ENCODE measurements at places on chromosomes 1 and 21. TPM values are rescaled to one million over a fixed set of nuclear protein-coding genes. Genes with fewer than 3 reads are reported as not detected.

DNA sequence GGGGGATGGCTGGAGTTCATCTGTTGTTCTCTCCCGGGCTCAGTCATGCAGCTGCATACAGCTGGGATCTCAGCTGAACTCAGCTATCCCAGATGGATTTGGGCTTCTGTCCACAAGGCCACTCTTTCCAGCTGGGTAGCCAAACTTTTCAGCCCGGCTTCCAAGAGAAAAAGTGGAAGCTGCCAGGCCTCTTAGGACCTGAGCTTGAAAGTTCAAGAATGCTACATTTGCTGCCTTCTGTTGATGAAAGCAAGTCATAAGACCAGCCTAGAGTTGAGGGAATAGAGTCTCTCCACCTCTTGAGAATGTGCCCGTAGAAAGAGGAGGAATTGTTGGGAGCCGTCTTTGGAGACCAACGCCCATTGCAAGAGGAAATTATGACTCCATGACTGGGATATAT, 95.3 kb downstream of the C1orf21 start:
- no peak for DNase-seq

GRCh38 chr1:175287849-175288248, 95.3 kb upstream of the KIAA0040 start:
- DNase-seq, result no peak

DNA sequence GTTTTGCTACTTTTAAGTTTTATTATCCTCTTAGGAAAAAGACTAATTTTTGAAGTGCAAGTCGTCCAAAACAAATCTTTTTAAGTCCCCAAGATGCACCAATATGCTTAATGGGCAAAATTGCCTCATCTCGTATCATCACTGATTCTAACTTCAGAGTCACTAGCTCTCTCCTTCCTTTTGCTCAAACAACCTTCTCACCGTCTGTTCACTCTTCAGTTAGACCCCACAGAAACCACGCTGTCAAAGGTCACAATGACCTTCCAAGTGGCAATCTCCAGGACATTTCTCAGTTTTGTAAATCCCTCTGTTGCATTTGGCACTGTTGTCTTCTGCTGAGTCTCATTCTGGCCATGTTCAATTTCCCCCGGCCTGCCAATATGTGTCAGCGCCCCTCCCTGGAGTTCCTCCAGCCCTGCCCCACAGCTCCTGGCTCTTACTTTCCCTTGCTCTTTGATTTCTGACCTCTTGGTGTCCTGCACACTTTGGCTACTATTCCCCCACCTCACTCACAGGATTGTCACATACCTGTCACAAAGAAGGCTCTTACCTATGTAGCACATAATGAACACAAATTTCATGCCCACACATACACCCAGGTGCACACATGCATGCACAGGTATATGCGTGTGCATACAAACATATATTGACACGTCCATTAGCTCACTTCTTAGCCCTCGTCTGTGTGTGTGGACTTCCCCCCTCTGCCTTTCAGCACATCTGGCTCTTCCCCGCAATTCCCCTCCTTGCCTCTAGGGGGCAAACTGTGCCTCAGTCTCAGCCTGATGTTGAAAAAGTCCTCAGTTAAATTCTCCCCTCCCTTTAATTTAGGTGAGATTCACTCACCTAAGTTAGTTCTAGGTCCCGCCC, 354.0 kb upstream of the DUSP10 start:
- DNase-seq, result no peak

GRCh38 chr1:238492271-238492670, 601.5 kb upstream of the ZP4 start:
- DNase-seq, result no peak

GRCh38 chr1:218259800-218260199, 25.3 kb upstream of the RRP15 start:
- no peak for DNase-seq

- no peak for DNase-seq
Observed at GRCh38 chr1:172279939-172280636, 140.4 kb upstream of the C1orf105 start.

- no peak for DNase-seq
Observed at GRCh38 chr1:158933621-158934020, 2.3 kb downstream of the PYHIN1 start.

DNA sequence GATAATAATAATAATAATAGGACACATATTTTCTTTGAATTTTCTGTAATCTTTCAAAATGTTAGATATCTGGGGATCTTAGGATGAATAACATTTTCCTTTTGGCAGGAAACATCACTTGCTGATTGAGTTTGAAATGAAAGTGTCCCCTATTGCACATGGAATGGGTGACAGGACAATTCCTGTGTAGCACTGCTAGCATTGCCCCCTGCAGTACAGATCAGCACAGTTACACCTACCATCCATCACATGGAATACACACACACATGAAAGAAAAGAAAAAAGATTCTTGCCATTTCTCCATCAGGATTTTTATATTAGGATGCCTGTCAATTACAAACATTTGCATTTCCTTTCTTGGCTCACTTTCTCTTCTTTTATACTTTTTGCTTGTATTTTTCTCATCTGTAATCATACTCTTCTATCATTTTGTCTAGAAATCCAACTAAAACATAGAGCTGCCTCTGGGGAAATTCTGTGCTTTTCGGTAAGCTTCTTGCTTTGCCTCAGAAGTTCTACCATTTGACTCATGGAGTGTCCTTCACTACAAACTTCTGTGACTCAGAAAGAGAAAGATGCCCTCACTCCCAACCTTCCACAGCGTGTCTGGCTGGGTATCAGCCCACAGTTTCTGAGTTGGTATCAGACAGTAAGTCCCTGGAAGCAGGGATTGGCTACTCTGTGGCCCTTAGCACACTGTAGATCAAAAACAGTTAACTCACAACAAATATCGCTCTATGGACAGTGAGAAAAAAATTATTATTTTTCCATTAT, 641.2 kb downstream of the PTPRC start:
- DNase-seq, result no peak

- DNase-seq, result no peak
Observed at GRCh38 chr21:45022736-45023135, 51.6 kb upstream of the ADARB1 start.

DNA sequence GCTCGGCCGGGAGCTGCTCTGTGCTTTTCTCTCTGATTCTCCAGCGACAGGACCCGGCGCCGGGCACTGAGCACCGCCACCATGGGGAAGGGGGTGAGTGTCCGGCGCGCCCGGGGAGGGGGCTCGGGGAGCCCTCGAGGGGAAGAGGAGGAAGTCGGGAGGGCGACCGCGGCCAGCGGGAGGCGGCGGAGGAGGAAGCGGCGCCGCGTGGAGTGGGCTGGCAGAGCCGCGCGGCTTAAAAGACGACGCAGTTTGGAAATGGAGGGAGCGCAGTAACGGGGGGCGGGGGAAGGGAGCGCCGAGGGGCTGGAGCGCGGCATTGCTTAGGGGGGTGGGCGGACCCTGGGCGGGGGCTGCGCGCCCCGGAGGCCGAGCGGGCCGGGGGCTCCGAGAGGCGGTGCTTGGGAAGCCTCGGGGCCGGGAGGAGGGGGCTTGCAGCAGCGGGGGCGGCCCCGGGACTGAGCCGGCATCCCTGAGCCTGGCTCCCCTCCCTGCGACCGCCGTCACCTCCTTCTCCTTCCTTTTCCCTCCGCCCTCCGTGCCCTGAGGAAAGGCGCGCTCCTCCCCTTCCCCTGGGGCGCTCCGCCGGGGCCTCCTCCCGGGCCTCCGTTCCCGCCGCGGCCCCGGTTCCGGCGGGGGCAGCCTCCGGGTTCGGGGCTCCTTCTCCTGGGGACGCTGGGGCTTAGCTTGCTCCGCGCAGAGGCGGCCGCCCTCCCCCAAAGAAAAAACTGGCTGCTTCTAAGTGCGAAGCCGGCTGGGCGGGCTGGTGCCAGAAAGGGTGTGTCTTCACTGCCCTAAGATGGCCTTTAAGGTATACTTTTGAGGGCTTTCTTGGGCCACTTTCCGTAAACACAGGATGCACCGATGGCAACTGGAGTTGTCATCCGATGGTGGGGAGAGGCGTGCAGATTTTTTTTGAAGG, 648 bp downstream of the ATP1A1 start:
- no peak for DNase-seq

- DNase-seq, result no peak
Observed at GRCh38 chr1:1156140-1157032, 17.3 kb upstream of the TTLL10 start.

DNA sequence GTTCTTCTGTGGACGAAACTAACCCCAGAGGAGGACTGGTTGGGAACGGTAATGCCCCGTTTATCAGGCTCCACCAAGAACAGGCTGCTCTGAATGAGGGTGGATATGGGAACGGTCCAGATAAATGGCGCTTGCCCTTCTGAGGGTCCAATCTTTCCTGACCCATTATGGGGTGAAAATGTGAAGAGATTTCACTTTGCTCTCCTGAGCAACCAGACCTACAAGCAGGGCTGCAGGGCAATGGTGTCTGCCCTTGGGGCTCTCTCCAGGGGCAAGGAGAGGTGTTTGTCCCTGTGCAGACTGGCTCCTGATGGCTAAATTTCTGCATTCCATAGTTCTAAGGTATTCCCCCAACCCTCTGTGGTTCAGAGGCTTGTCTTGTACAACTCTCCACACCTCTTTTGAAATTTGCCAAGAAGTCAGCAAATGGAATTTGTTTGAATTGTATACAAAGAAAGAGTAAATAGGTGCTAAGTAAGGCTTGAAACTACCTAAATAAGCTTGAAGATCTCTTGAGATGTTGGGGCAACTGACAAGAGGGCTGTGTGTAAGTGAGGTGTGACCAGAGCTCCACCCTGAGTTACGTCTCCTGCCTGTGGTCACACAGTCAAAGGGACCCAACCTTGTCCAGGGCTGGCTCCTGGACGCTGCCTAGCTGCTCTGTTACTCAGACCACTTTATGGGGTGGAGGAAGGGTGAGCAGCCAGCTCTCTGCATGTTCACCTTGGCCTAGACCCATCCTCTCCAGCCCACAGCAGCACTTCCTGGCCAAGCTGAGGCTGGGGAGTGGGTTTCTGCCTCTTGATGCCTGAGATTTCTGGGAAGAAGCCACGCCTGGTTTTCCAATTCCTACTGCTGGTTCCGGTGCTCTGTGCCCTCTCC, 24.8 kb downstream of the SLC2A1 start:
- DNase-seq, result no peak

GRCh38 chr1:198155253-198155652, 1.5 kb upstream of the NEK7 start:
- DNase-seq, result no peak

DNA sequence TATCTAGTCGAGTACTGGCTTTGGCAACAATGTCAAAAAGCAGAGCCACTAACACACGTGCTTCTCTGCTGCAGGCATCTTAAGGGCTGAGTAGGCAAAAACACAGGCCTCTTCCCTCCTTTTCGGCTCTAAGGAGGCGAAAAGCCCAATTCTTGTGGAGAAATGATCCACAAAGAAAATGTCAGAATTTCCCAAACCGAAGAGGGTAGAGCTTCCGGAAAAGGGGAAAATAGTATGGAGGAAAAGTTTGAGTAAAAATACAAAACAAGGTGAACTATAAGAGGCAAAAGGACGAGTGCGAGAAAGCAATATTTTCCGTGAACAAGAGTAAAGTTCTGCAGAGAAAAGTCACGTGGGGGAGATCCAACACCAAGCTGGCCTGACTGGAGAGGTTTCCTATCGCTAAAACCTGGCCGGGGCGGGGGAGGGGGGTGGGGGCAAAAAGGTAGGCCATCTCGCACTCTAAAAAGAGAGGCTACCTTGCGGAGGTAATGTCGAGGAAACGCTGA, 551 bp downstream of the ZRANB2 start:
- DNase-seq, result peak; percentile 28

DNA sequence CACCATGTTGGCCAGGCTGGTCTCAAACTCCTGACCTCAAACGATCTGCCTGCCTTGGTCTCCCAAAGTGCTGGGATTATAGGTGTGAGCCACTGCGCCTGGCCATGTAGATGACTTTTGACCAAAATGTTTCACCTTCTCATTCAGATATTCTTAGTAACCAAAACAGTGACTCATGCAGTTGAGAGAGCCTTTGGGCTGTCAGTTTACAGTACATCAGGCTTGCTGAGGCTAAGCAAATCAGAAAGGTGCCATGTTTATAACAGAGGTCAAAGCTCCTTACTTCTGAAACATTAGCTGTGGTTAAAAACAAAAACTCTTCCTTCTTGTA, 21.0 kb downstream of the CNIH4 start:
- no peak for DNase-seq

- no peak for DNase-seq
Observed at GRCh38 chr1:27594564-27595510, 9.1 kb downstream of the AHDC1 start.

Gene NPR1
- 61.2 TPM for polyA plus RNA-seq

Gene PBX1
- polyA plus RNA-seq, result 172 TPM

Gene TTLL7
- polyA plus RNA-seq, result 6.3 TPM

Gene KCNJ9
- 0.12 TPM for polyA plus RNA-seq

Gene EDN2
- 2.1 TPM for polyA plus RNA-seq

Gene NIBAN1
- 3.1 TPM for polyA plus RNA-seq

Gene HCN3
- polyA plus RNA-seq, result 13.9 TPM

Gene LIPI
- polyA plus RNA-seq, result 0.38 TPM

Gene NR5A2
- 2.0 TPM for polyA plus RNA-seq

Gene OR2T29
- polyA plus RNA-seq, result not detected

Gene NCAM2
- 9.9 TPM for polyA plus RNA-seq
